ENCODE measurements at places on chromosomes 2 and 18.
A peak's percentile ranks its signal among the peaks of the same experiment; 100 is the strongest.

- peak; percentile 7 for DNase-seq
Measured at GRCh38 chr2:100291152-100291970, 30.9 kb downstream of the LONRF2 start.

GRCh38 chr18:69763821-69764220 is 183.9 kb downstream of the CD226 start:
- no peak for DNase-seq

DNA sequence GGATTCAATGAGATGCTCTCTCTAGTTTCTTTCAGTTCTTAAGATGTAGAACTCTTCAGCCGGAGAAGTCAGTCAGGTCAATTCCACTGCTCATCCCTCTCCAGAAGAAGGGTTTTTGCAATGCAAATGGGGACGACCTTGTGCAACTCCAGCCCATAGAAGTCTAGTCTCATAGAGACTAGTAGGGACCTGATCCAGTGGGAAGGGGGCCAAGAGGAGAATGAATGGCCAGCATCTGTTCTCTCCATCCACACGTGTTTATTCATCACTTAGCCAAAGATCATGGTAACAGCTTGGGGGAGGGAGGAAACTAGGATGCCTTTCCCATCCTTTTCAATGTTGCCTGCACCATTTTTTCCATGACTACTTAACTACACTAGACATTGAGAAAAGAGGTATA is 120.2 kb downstream of the LAMA3 start:
- no peak for DNase-seq

DNA sequence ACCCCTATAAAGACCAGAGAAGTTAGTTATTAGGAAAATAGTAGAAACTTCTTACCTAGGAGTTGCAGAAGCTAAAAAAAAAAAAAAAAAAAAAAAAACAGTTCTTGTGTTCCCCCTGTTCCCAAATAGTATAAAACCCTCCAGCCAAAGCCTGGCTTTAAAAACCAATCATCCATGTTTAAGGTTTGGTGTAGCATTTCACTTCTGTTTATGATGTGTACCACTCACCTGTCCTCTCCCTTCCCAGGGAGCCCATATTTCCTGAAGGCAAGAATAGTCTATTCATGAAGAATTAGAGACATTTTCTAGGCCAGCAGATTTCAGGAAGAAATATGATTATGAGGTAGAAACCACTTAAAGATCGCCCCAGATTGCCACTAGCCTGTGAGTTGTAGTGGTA is 273.6 kb downstream of the SETBP1 start:
- no peak for DNase-seq

GRCh38 chr2:235086481-235087184 is 134.8 kb downstream of the SH3BP4 start:
- no peak for DNase-seq

DNA sequence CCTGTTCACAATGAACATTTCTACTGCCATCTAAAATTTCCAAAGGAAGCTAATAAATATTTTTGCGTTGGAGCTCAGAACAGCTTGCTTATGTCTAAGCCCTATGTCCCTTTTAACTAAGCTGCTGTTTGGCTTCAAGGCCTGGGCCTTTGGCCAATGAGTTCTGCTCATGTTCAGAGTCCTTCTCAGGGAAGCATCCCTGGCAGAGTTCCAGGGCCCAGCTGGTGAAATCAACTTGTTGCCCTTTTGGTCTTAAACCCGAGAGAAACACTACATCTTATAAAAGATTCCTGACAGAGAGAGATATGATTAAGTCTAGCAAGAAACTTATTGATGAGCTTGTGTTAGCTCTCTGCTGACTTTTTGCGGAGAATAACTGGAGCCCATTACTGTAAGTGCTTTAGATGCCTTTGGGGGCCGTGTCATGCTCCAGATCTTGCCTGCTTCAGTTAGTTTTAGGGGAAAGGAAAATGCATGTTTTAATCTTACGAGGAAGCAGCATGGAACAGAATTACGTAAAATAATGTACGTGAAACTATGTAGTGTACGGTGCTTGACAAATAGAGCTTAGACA is 102.5 kb upstream of the NOSTRIN start:
- DNase-seq: peak; percentile 39

GRCh38 chr2:137938204-137938603 is 26.1 kb upstream of the HNMT start:
- no peak for DNase-seq

DNA sequence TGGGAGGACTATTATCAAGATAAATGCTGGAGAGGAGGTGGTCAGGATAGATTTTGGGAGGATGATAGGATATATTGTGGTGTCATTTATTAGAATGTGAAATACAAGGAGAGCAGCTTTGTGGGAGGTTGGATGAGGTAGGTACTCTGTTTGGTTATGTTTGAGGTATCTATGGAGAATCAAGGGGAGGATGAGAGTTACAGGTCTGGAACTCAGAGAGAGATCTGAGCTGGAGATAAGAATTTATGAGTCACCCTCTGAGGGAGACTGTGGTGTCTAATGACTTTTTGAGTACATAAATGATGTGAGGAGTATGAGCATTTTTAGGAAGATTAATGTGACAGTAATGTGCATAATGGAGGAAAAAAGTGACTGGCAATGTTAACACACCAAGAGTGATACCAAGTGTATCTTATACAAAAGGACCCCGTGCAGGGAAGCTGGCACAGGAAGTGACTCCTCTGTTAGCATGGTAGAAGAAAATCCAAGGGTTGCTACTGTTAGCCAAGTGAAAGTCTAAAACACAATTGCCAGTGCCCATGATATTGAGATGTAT is 48.2 kb downstream of the CRIM1 start:
- DNase-seq: no peak

DNA sequence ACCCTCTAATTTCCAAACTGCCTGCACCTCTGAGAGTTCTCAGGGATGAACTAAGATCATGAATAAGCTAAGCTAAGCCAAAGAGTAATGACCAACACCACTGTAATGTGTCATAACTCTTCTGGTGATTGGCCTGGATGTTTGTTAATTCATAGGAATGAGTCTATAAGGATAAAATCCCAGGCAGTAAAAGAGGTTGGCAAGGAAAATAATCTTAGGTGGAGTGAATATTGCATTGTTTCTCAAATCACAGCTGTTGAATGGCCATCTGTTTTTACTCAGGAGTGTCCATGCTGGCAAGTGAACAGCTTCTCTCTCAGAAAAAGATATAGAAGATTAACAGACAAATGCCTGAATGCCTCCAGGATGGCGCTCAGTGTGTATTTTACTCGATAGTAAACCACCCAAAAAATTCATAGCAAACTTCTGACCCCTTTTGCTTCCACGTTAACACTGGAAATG is 60.8 kb upstream of the GLS start:
- no peak for DNase-seq

- DNase-seq: no peak
Measured at GRCh38 chr2:176574484-176575236, 305.4 kb downstream of the MTX2 start.

- no peak for DNase-seq
Measured at GRCh38 chr2:118814368-118814767, 33.1 kb downstream of the EN1 start.

DNA sequence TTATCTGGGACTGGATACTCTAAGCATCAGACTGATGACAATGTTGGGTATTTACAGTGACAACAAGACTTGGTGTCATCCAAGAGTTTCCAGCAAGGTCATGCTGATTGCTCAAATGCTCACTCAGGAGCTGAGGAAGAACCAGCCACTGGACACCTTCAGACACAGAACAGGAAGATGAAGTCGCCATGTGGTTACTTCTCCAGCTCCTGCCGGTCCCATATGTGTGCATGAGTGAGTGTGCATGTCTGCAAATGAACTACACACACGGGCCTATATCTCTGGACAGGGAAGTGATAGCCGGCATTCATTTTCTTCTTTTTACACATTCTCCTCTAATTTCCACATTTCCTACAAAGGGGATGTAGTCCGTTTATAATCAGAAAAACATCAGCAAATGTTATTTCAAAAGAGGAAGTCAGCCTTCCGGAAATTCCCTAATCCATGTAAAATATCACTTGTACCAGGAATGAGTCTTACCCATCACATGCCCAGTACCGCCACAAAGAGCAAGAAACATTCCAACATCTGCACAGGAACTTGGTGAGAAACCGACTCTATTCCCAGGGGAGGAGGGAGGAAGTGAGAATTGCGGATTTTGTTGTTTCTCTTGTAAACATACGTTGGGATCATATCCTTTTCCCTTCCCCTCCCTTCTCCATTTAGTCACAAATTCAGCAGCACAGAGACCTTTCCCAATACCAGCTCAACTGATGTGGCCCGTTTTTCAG is 10.8 kb downstream of the RFX8 start:
- DNase-seq: no peak

DNA sequence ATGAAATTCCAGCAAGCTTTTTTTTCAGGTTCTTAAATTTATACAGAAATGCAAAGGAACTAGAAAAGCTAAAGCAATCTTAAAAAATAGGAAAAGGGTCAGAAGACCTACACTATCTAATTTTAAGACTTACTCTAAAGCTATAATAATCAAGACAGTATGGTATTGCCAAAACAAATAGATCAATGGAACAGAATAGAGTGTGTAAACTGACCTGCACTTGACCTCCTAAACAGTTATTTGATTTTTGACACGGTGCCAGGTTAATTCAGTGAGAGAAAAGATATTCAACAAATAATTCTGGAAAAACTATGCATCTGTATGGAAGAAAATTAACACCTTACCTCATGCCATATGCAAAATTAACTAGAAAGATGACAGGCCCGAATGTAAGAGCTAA is 73.6 kb downstream of the OLA1 start:
- no peak for DNase-seq

DNA sequence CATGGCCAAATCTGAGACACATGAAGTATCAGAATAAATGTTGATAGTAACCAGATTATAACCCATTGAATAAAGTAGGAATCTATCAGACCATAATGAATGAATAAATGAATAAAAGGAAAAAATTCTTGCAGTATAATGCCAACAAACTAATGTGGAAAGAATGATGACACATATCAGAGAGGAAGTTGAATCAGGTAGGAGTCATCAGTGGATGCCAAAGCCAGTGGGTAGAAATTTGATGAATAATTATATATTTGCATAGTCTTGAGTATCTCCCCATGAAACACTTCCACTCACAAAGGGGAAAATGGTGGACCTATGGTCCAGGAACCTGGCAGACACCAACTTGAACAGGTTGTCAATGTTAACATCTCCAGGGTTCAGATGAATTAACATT is 68.6 kb downstream of the GALNT3 start:
- DNase-seq: no peak
